ENCODE measurements at places on chromosomes 5 and 9.

- no peak for DNase-seq
Measured at GRCh38 chr9:123011878-123012528, 21.5 kb upstream of the GPR21 start.

- no peak for DNase-seq
Measured at GRCh38 chr9:113219969-113220368, 1.1 kb downstream of the FKBP15 start.

DNA sequence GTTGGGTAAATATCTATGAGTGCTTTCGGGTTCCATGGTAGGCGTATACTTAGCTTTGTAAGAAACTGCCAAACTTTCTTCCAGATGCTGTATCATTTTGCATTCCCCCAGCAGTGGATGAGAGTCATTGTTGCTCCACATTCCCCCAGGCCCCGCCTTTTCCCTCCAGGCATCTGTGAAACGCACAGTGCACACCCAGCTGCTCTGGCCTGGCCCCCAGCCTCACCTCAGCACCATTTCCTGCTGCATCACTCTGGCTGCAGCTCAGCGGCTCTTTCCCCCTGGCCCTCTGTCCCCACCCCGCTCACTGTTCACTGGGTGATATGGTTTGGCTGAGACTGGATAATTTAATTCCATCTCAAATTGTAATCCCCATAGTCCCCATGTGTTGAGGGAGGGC is 76.6 kb upstream of the SPTLC1 start:
- DNase-seq, result no peak

DNA sequence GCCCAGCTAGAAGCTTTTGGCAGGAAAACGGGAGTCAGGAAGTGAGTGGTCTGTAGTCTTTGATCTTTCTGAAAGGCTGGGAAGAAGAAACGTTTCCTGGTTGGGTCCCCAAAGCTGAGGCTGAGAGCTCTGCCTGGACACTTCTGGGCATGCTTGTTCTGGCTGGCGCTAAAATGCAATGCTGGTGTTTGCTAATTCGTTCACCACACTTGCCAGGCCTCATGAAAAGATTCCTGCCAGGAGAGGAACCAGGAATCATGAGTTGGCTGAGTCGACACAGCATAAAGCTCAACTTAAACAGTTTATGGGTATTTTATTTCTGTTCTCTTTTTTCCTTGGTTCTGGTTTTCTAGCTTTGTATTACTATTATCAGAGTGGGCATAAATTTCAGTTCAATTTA is 10.7 kb upstream of the PTGR1 start:
- DNase-seq, result no peak

GRCh38 chr5:177478711-177479646 is 5.5 kb upstream of the DBN1 start:
- DNase-seq, result no peak

DNA sequence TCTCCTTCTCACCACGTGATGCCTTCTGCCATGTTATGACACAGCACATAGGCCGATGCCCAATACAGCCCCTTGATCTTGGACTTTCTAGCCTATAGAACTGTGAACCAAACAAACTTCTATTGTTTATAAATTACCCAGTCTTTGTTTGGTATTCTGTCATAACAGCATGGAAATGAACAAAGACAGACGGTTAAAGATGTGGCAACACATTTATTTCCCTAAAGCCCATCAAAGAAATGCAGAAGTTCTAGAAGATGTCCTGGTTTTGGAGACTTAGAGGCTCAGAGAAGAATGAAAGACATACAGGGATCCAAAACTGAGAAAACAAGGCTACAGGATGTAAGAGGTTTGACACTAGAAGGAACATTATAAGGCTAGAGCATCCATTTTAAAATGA is 600.8 kb upstream of the DAB2 start:
- no peak for DNase-seq

DNA sequence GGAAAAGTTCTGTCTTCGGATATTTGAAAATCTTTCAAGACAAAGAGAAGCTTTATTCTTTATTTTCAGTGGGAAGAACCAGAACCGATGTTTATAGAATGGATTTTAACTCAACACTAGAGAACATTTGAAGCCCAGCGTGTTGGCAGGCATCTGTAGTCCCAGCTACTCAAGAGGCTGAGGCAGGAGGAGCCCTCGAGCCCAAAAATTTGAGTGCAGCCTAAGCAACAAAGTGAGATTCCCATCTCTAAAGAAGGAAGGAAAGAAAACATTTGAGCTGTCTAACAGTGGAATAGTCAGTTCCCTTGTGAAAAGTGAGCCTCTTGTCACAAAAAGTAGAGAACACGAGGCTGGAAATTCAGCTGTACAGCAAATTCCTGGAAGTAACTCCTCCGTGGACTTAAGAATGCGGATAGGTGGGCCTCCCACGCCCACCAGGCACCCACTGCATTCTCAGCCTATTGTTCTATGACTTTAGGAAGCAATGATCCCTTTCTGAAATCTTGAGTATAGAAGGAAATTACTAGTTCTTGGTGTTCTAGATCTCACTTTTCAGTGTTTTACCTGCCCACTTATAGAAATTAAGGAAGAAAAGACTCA is 2.3 kb upstream of the PTPDC1 start:
- no peak for DNase-seq

- no peak for DNase-seq
Measured at GRCh38 chr5:90549729-90550275, 8.8 kb upstream of the ADGRV1 start.

DNA sequence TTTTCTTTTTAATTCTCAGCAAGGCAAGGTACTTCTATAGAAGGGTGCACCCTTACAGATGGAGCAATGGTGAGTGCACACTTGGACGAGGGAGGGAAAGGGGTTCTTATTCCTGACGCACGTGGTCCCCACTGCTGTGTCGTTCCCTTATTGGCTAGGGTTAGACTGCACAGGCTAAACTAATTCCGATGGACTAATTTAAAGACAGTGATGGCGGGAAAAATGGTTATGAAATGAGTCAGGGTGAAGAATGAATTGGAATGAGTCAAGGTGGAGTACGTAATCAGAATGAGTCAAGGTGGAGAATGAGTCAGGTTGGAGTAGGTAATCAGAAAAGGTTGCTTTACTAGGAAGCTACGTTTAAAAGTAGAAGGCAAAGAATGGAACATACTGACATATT is 2.1 kb upstream of the HMGCS1 start:
- DNase-seq, result no peak

- DNase-seq, result no peak
Measured at GRCh38 chr9:88950341-88951154, 40.7 kb upstream of the S1PR3 start.

GRCh38 chr5:176775409-176775808 is 35.0 kb upstream of the UNC5A start:
- no peak for DNase-seq

- DNase-seq, result no peak
Measured at GRCh38 chr5:60277941-60278340, 384.4 kb upstream of the PDE4D start.

- DNase-seq, result no peak
Measured at GRCh38 chr5:60779466-60779865, 64.6 kb downstream of the ELOVL7 start.

Measured in NCI-H2227 treated with DMSO at 0.1 percent for 48 hours (cell line).